Hindlimb muscle (tissue), 1 donor: ENCODE measurements at places on chromosomes 11 and 22.
A peak's percentile ranks its signal among the peaks of the same experiment; 100 is the strongest.

DNA sequence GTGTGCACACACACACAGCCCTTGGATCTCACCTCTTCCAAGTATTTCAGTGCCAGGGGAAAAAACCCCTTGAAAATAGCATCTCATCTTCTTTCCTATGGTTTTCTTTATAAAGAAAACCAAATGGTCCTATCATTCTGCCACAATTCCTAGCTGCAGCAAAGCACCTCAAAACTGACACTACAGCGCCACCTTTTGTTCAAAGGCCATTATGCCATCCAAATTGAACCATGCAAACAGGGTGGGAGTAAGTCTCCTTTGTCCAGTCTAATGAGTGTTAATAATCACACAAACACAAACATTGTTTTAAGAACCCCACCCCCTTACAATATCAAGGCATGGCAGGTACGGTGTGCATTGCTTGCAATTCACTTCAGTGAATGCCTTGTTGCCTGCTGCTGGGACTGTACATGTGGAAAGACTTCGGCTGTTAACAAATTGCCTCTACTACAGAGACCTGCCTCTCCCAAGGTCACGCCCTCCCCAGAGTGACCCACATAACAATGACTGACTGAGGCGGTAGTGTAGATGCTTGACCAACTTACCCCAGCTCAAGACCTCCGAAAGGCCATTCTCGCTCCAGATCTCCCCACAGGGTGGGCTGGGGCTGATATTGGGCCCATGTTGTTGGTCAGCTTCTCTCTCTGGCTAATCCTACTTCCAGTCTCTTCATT is 31.7 kb downstream of the FAM181B start:
- DNase-seq = no peak

DNA sequence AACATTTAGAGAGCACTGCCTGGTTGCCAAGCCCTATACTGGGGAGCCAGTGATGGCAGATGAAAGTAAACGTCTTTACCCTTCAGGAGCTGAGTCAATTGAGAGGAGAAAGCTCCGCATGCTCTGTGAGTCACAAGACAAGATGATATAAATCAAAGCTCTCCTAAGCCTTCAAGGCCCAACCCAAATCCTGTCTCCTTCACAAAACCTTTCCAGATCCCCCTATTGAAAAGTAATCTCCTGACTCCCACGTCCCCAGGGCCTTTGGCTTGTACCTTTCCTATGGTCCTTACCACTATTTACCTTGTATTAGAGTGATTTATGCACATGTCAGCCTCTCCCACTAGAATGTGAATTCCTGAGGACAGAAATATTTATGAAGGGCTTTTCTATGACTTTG is 230.1 kb upstream of the TENM4 start:
- no peak for DNase-seq

DNA sequence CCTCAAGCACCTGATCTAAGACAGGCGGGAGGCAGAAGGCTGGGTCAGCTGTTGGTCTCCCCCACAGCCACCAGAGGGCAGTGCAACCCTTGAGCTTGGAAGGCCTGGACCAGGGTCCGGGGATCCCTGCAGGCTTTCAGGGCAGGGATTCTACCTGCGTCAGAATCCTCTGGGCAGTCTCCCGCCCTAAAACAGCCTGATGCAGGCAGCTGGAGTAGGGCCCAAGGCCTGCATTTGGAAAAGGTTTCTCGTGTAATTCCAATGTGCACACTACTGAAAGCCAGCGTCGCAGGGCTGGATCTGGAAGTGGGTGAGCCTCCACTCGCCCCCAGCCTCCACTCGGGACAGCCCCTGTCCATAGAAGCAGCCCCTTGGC is 31.8 kb downstream of the BID start:
- peak; percentile 49 for DNase-seq

- no peak for DNase-seq
These were observed 148.5 kb downstream of the GRIK4 start for GRCh38 chr11:120660024-120660565.

- DNase-seq = no peak
These were observed 21.2 kb downstream of the RSF1 start for GRCh38 chr11:77799338-77799737.

DNA sequence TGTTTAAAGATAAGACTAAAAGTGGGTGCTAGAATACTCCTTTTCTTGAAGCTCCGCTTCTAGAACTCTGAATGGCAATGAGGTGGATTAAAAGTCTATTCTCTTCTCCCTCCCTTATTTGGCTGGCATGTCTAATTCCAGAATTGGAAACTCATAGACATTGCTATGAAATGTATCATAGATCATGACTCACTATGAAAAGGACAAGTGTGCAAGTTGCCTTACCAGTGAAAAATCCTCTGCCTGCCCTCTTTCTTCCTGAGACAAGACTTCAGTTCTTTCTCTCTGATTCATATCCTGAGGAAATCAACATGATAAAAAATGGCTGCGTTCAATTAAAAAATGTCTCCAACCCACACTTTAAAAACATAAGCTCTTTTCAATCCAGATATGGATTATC is 73.2 kb upstream of the BLID start:
- no peak for DNase-seq

- no peak for DNase-seq
These were observed 130.1 kb upstream of the SYN3 start for GRCh38 chr22:33188326-33188725.

- DNase-seq = no peak
These were observed 106.7 kb upstream of the ASPHD2 start for GRCh38 chr22:26322179-26322905.

DNA sequence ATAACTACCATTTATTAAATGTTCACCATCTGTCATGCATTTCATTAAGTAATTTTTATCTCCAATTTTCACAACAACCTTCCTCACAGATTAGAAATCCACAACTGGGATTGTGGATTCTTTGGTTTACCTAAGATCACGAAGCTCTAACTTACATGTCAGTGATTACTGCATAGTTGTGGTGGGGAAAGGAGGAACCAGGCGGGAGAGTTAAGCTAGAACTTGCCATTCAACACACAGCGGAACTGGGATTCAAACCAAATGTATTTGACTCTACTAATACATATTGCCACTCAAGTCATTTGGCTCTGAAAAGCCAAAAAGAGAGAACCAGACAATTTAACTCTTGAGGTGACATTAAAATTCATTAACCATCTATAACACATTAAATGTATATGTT is 10.4 kb upstream of the LAYN start:
- DNase-seq = no peak

DNA sequence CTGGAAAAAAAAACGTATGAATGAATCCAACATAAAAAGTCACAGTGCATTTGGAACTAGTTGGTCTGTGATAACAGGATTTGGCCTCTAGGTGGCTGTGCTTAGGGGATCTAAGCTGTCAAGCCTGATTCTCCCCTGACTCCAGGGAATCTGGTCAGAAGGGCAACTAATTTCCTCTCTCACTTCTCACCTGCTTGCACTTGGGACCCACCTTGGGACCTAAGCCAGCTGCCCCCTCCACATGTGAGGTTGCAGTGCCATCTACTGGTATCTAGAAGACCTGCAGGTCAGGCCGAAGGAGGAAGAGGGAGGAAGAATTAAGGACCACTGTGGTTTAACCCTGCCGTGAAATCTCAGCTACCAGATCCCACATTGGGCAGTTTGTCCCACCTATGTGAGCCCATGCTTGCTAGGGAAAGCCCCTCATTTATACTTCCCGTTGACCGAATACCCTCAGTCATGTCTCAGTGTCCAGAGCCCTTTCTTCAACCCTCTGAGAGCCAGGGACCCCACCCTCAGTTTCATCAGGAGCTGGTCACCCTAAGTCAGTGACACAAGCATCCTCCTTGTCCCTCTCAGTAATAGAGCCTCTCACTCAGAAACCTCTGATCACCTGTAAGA is 33.2 kb upstream of the CAVIN3 start:
- peak; percentile 34 for DNase-seq

DNA sequence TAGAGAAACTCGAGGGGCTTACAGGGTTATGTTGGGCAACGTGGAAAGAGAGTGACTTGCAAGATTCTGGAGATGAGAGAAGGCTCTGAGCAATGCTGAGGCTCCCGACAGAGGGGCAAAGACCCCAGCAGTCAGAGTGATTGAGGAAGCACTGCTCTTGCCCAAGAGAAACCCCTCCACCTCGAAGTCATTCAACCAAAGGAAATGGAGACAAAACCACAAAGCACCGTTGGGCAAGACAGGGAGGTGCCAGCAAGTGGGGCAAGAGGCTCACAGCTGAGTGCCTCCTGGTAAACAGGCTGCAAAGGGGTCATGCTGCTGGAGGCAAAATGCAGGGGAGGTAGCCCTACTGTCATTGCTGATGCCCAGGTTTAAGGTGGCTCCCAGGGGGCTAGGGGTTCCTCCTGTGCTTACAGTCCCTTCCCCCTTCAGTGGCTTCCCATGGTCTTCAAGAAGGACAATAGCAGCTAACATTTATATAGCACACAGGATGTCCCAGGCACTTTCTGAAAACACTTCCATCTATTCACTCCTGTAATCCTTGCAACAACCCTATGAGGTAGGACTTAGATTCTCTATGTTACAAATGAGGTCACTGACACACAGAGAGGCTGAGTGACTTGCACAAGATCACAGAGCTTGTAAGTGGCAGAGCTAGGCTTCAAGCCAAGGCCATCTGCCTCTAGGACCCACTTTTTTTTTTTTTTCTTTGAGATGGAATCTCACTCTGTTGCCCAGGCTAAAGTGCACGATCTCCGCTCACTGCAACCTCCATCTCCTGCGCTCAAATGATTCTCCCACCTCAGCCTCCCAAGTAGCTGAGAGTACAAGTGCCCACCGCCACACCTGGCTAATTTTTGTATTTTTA is 18.1 kb upstream of the MYH9 start:
- no peak for DNase-seq

DNA sequence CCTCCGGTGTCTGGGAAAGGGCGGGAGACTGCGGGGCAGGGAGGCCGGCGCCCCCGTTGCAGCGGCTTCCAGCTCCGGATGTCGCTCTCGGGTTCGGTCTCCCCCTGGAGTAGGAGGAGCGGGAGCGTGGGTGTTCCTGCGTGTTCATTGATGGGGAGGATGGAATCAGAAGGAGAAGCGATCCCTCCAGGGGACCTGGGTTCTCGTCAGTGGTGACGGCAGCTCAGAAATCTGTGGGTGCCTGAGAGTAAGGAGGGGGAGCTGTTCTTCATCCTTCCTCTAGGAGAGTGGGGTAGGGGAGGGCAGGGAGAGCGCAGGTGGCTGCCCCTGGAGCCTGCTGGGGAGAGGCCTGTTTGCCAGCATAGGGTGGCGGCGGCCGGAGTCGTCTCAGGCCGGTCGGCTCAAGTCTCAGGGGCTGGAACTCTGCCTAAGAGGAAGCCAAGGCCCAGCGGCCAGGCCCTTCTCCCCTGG is 1.1 kb downstream of the UBASH3B start:
- DNase-seq = peak; percentile 46

DNA sequence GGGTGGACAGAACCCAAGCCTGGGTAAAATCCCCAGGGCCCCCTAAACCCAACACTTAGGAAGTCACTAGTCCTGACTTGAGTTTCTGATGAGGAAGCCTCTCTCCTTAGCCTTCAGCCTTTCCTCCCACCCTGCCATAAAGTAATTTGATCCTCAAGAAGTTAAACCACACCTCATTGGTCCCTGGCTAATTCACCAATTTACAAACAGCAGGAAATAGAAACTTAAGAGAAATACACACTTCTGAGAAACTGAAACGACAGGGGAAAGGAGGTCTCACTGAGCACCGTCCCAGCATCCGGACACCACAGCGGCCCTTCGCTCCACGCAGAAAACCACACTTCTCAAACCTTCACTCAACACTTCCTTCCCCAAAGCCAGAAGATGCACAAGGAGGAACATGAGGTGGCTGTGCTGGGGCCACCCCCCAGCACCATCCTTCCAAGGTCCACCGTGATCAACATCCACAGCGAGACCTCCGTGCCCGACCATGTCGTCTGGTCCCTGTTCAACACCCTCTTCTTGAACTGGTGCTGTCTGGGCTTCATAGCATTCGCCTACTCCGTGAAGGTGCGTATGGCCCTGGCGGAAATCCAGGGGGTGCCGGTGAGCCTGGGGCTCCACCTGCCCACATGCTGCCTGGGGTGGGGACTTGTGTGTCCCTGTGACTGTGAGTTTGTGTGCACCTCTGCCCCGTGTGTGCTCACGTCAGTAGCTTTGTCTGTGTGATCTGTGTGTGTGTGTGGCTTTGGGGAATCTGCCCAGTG is at the start of gene IFITM1:
TSS of gene IFITM1 (plus strand) at position 254 of the 767 bp plus-strand sequence. CDS start at position 385, 131 bp downstream.
- no peak for DNase-seq

- no peak for DNase-seq
These were observed 878.1 kb downstream of the BRD1 start for GRCh38 chr22:48949375-48950149.

DNA sequence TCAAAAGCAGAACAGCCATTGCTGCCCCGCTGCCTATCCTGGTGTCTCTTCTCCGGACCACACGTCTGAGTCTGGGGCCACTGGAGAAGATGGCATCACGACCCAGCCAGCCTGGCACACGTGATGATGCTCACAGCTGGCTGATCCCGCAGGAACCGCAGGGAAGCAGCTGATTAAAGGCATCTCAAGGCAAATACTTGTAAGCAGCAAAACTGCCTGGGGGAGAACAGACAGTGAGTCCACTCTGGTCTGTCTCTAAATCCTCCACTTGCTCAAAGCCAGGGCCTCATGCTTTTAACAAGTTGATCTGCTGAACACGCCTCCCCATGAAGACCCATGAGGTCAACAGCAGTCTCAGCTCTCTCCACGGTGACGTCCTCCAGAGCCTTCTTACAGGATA is 108.6 kb downstream of the BRD1 start:
- DNase-seq = no peak

GRCh38 chr11:34624069-34624468 is 3.2 kb downstream of the EHF start:
- no peak for DNase-seq

DNA sequence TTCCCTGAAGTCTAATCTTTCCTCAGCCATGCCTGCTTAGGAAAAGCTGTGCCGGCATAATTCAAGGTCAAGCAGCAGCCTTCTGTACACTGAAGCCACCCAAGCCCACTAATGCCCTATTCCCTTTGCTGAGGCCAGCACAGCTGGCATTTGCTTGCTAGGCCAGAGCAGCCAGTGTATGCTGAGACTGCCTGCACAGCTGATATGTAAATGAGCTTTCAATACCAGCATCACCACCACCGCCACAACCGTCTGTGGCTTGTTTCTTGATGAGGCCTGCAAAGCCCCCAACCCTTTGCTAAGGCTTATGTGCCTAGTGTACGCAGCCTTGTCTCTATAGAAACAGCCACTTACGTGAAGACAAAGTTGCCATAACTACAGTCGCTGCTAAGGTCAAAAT is 56.3 kb upstream of the TNRC6B start:
- no peak for DNase-seq

DNA sequence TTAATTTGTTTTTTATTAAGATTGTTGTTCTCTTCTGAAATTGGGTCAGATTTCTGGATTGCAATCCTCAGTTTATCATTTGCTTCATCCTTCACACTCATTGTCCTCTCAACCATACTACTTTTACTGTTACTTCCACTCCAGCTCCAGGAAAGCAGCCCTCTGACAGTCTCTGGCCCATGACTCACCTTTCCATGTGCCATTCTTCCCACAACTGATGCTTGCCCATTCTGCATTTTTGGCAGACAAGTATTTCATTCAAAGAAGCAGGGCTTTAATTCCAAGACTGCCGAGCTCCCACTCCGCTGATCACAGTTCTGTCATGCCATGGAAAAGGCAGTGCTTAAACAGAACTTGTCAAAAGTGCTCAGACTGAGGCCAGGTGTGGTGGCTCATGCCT is 139.2 kb downstream of the WNT11 start:
- no peak for DNase-seq
